NCI-H1417 treated with DMSO at 0.1 percent for 48 hours (cell line): ENCODE measurements at places on chromosomes 2 and 18.

DNA sequence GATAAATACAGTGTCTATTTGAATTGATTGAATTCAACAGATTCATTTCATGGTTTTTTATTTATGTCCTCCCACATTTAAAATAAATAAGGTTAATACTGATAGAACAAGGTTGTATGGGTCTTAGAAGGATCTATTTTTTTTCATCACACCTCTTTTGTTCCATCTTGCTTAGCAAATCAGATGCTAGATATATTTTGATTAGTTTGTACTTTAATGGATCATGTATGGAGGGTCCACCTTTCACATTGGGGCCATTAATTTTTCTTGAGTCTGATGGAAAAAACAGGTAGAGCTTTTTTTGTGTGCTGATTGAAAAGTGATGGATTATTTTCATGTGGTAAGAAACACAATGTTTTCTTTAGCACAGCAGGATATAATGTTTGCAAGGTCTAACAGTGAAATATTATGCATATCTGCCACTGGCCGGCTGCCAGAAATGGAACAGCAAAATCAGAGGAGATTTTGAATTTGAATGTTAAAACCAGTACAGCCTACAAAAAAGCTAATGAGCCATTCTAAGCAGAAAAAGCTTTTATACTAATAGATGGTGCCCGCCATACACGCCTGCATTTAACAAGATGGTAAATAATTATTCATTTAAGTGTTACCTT, 188.1 kb upstream of the ETAA1 start:
- peak; percentile 55 for DNase-seq

DNA sequence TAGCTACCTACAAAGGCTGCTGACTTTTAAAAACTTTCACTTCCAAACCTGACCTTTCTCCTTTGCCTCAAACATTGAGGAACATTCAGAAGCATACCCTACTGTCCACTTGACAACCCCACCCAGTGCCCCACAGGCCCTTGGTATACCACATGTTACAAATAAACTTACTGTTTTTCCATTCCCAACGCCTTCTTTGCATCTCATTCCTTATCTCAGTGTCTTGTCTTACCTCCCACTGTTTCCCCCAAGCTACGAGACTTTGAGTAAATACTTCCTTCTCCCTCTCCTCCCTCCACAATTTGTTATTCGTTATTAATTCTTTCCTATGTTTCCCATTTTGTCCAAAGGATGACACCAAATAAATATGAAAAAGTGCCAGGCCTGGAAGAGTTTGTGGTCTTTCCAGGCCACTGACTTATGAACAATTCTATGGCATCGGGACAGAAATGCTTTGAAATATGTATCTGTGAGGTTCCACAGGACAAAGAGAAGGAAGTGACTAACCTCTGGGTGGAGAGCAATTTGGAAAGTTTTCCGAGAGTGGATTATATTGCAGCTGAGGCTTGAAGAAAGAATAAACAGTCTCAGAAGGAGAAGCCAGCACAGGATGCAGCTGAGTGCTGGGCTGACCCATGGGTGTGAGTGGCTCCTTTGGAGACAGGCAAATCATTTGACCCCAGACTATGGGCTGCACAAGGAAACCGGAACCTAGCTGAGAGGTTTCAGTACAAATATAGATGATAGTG, 409.0 kb downstream of the LPIN1 start:
- no peak for DNase-seq

DNA sequence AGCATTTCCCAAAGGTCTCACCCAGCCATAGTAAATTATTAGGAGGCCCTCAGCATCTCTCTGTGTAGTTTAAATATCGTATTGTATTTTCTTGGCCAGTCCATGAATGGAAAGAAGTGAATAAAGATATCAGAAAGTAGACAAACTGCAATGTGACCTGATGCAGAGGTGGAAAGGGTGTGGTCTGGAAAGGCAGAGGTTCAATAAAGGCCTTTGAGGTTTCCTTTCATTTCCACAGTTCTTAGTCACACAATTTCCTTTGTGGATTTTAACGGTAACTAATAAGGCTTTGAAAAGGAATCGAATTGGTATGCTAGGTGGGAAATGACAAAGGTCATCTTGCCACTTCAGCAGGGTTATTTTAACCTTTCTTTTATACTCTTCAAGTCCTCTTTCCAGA, 20.1 kb upstream of the WIPF1 start:
- DNase-seq = no peak

DNA sequence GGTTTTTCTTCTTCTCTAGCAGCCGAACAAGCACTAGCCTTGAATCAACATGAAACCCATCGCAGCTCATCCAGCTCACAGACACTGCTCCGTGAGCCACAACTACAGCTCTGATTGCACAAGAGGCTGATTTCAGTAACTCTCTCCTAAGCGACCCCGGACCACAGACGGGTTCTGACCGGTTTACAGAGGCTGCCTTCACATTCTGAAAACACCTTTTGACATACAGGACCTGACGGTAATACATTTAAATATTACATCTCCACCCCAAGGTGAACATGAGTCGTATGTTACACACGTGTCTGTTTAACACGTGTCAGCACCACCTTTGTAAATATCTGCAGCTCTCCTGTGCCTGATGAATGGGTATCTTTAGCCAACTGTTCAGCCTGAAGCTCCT, 120.7 kb downstream of the TMEM18 start:
- no peak for DNase-seq

- DNase-seq = no peak
Measured at GRCh38 chr2:19362094-19362754, 3.8 kb upstream of the OSR1 start.

DNA sequence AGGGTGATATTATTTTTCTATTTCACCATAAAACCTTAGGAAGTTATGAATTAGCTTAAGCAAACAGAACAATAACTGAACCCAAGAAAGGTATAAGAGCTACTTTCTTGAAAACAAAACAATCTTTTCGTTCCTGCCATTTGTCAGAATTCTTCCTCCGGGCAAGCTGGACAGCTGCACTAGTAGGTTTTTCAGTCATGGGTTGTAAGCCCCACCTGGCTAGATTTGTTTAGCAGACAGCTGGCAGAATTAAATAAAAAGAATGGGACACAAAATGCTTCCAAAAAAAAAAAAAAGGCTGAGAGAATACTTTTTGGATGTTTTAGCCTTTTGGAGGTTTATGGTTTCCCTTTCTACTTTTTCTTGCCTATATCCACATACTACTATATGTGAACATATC, 694.1 kb downstream of the ARHGAP15 start:
- no peak for DNase-seq

GRCh38 chr2:215826838-215827441, 186.4 kb downstream of the MREG start:
- no peak for DNase-seq
